Nephron progenitor cell (in vitro differentiated cells): ENCODE measurements at places on chromosomes 1 and 21.

- no peak for DNase-seq
Measured at GRCh38 chr1:208179263-208179816, 64.8 kb downstream of the PLXNA2 start.

DNA sequence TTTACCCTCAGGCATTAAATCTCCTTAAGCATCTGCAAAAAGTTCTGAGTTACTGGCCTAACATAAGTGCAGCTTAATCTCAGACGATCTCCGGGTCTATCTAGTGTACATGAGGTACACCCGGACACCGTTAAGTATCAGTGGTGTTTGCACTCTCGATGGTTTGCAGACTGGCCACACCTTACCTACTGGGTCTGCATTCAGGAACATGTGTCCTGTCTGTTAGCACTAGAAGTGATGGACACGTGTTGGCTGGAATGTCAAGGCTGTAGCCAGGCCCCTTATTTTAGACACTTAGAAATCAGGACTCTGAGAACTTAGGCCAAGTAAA, 783 bp upstream of the AGL start:
- DNase-seq: no peak

GRCh38 chr1:40783001-40783905, at the start of gene KCNQ4:
TSS of gene KCNQ4 (plus strand) at chr1:40783787. CDS start at chr1:40784094, 307 bp downstream.
- peak; percentile 77 for DNase-seq

DNA sequence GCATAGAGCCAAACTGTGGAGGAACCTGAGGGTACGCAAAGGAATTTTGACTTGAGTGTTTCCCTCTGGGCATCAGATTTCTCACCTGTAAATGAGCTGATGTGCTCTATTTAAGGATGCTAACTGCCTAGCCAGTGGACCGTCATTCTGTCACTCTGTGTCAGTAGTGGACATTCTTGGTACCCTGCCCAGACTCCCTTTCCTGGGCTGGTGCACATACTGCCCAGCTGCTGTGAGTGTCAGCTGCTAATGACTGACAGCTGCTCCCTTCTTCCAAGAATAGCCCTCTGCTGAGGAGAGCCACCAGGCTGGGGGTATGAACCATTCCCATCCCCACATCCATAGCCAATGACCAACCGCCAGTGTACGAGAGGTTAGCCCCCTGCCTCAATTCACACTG, 193.1 kb upstream of the DAB1 start:
- no peak for DNase-seq

DNA sequence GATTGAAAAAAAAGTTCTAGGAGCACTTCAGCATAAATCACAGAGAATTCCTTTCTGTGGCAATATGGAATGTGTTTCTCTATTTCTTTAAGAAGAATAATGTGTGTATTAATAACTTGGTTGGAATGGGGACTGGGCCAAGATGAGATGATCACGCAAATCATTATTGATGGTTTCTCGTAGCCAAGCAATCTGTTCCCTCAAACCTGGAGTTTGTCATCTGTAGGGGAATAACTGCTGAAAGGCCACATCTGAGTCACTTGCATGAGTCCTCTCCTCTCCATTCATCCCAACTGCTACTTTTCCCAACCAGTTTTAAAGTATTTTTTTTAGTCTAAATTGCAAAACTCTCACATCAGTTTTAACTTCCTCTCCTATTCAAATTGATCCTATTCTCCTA, 480.4 kb downstream of the PLPP3 start:
- DNase-seq: no peak

- DNase-seq: peak; percentile 55
Measured at GRCh38 chr1:203626910-203627246, 246 bp downstream of the ATP2B4 start.

DNA sequence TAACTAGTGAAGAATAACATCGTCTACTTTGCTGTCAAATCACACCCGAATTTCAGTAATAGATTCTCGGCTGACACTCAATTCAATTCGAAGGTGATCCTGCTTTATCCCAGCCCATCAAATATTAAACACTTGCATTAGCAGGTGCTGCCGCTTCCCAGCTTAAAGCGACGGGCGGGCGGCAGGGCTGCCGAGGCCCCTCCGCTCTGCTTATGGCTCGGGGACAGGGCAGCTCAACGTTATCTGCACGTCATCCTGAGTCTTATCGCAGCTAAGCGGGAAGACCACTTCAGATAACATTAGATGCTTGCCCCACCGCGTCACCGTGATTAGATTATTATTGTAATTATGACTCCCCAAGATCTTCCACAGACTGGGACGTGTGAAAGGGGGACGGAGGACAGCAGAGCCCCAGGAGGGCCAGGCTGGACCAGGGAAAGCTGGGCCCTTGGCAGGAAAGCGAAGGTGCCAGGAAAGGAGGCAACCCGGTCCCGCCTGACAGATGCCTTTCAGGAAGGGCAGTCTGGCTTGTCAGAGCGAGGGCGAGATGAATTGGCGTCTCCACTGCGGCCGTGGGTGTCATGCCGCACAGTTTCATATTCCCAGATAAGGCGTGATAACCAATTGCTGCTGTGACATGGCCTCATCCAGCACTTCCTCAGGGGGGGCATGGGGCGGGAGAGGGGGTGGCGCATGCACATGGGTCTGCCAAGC, 37.0 kb downstream of the DMAP1 start:
- no peak for DNase-seq

DNA sequence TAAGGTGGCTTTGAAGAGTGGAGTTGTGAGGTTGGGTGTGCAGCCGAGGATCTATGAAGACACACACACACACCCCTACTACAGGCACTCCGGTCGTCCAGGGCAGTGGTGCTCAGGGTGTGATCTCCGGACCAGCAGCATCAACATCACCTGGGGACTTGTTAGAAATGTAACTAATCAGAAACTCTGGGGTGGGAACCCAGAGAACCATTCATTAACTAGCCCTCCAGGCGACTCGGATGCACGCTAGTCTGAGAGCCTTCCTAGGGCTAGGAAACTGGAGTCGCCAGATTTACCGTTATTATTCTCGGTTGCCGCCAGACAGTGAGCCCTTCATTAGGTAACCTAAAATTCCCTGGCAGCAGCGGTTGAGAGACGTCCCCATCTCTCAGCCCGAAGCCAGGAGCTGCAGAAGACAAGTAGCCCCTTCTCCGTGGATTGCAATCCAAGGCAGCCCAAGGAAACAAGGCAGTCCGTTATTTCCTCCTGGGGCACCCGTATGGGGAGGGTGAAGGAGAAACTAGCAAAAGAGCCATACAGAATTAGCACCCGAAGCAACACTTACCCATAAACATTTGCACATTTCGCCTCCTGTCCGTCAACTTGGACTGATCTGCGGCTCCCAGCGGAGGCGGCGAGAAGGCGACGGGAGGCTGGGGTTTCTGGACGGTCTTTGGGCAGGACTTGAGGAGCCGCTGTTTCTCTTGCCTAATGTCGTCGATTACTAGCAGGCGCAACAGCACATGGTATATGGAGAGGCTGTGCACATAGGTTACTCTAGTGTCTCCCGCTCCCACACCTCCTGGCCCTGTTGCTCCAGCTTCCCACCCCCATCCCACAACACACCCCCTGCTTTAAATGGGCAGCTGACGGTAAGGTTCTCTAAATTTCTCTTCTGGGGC, 2.9 kb upstream of the CCN1 start:
- DNase-seq: peak; percentile 43

- no peak for DNase-seq
Measured at GRCh38 chr1:97647776-97648175, 273.1 kb downstream of the DPYD start.

GRCh38 chr21:46455575-46456385, 2.9 kb upstream of the DIP2A start:
- DNase-seq: no peak

GRCh38 chr1:201154389-201155165, at the start of gene TMEM9:
TSS of gene TMEM9 (minus strand) at chr1:201154474. CDS start at chr1:201153923, 551 bp downstream.
- DNase-seq: peak; percentile 100

- peak; percentile 68 for DNase-seq
Measured at GRCh38 chr1:230332575-230333066, 93.5 kb downstream of the PGBD5 start.
